ENCODE measurements at places on chromosomes 16 and 17.
A peak's percentile ranks its signal among the peaks of the same experiment; 100 is the strongest.

GRCh38 chr16:287981-288920, 5.3 kb downstream of the PDIA2 start:
- no peak for DNase-seq

- peak; percentile 86 for DNase-seq
Observed at GRCh38 chr16:65070831-65071432, 50.9 kb downstream of the CDH11 start.

DNA sequence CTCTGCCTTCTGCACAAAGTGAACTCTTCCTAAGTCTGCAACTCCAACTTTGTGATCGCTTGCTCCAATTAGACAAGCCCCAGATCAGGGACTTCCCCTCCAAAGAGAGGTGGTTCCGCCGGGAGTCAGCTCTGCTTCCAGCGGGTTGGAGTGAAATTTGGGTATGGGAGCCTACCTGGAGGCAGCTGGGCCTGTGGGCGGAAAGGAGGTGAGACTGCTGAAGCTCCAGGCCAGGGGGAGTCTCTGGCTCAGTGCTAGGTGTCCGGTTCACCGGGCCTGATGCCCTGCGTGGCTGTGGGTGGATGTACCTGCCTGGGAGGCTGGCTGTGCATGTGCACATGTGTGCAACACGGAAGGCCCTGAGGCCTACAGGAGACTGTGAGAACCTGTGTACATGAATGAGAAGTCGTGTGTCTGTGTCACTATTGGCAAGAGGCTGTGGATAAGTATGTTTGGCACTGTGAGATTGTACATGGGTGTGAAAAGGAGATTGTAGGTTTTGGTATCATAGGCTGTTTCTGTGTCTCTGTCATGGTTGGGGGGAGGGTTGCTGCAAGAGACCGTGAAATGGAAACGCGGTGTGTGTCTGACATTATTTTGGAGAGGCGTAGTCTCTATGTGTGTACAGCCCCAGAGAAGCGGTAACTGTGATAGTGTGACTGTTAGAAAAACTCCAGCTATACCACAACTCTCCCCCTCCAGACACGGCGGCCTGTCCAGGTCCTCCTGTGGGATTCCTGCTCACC, 4.2 kb downstream of the LHX1 start:
- DNase-seq: no peak

GRCh38 chr16:82653550-82654511, 27.1 kb downstream of the CDH13 start:
- peak; percentile 62 for DNase-seq

- no peak for DNase-seq
Observed at GRCh38 chr17:21132428-21132827, 5.7 kb downstream of the DHRS7B start.

DNA sequence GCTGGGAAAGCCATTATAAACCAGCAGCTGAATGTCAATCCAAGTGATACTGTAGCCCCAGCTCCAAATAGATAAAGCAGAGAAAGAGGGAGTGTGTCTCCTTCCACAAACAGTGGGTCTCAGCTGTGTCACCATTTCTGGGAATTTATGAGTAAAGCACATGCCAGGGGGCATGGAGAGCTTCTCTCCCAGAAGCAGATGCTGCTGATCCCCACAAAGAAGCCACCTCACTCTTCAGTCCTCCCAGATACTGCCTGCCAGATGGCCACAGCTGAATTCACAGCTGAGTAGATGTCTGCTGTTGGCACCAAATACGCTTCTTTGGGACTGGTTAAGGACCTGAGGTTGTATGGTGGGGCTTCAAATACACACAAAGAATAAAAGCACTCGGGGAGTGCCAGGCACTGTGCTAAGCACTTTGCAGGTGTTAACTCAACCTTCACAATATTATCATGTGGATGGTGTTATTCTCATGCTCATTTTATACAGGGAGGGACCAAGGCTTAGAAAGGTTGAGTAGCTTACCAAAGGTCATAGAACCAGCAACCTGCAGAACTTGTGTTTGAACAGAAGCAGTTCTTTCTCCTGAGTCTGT, 298.3 kb downstream of the CDH11 start:
- DNase-seq: no peak

DNA sequence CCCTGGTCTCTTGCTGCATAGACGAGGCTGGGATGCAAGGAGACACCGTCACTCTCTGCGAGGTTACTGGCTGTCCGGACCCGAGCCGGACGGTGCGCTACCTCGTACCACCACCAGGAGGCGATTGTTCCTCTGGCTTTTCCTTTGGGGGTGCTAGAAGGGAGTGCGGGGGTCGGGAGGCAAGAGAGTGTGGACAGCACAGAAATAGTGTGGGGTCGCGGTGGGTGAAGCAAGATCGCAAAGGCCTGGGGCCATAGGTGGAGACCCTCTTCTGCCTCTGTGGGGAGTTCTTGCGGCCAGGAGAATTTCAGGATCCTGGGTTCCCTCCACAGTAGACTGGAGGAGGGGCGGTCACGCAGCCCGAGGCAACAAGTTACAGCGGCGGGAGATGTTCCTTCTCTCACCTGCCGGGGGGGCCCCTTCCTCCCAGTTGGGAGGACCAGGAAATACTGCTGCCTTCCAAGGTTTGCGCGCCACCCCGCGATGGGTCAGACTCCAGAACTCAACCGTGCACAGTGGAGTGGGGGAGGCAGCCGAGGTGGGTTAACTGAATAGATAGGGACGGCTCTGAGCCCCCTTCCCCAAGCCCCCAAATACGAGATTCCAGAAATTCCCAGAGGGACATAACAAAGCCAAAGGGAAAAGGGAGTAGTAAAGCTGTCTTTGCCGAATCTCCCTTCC, 6.9 kb downstream of the PHOSPHO1 start:
- no peak for DNase-seq

DNA sequence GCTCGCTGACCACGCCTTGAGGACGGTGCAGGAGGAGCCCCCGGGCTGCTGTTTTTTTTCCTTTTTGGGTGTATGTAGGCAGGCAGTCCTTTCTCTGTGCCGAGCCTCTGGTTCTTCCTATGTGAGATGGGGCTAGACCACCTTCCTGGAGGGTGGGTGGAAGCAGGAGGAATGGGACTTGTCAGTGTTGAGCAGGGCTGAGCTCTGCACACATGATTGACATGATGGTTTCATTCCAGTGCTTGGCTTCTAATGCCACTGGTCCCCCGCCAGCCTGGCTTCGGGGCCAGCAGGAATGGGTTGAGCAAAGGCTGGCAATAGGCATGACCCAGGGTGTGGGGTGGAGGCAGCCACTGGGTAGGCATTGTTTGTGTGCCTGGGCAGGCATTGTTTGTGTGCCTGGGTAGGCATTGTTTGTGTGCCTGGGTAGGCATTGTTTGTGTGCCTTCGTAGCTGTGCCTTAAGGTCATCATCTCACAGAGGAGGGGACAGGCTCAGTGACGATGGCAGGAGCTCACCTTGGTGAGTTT, 14.2 kb upstream of the ADCY7 start:
- DNase-seq: no peak

DNA sequence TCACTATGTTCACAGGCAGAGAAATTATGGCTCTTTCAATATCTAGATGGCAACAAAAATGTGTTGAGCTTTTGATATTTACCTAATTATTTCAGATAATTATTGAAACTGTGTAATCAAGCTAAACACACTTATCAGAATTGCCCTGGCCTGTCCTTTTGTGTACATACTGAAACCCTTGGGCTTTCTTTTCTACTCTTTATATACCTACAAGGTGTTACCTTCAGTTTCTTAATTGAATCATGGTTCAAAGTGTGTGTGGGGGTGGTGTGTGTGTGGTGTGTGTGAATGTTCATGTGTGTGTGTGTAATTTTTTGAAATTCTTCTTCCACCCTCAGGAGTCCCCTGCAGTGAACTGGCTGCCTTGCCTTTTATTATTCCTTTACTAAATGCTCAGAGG, 506.8 kb upstream of the SOX9 start:
- DNase-seq: no peak

GRCh38 chr17:38727736-38728135, 2.4 kb upstream of the CISD3 start:
- DNase-seq: no peak

- DNase-seq: no peak
Observed at GRCh38 chr16:20683812-20684211, 13.7 kb downstream of the ACSM1 start.

Data from AG09309 (cell line).